ENCODE measurements at places on chromosomes 6 and 20. TPM values are rescaled to one million over a fixed set of nuclear protein-coding genes. Genes with fewer than 3 reads are reported as not detected.

DEF6 gene
- 1.7 TPM for total RNA-seq

RSPO3 gene
- total RNA-seq: 1.8 TPM

DNA sequence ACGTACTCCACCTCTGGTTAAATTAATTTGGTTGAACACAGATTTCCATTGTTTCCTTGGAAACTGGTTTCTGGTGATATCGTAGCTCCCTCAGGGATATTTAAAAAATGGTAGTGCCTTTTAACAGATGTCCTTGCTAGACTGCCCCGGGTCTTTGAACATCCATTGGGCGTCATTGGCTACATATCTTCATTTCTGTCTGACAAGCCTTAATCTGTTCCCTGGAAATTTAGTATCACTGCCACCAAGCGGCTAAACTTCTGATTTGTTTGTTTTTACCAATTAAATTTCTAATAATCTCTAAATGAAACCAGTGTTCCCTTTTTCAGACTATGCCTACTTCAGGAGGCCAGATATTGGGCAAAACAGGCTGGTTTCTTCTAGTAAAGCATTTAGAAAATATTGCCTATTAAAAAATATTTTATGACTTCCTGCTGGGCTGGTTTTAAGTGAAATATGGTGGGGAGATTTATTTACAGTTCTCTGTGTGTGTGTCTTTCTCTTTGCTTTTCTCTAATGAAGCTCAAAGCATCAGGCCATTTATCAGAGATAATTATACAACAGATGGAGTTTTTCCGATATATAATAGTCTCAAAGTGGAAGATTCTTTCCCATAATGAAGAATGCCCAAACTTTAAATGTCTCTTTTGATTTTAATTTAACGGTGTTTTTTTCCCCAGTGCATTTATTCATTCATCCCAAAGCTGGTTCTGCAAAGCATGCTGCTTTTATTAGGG, 249.5 kb downstream of the ZFAND3 start:
- no peak for DNase-seq

GUCA1A gene
- not detected for total RNA-seq

RAET1L gene
- total RNA-seq: not detected

GRCh38 chr20:64000906-64001305, 20.0 kb downstream of the PRPF6 start:
- no peak for DNase-seq

DNA sequence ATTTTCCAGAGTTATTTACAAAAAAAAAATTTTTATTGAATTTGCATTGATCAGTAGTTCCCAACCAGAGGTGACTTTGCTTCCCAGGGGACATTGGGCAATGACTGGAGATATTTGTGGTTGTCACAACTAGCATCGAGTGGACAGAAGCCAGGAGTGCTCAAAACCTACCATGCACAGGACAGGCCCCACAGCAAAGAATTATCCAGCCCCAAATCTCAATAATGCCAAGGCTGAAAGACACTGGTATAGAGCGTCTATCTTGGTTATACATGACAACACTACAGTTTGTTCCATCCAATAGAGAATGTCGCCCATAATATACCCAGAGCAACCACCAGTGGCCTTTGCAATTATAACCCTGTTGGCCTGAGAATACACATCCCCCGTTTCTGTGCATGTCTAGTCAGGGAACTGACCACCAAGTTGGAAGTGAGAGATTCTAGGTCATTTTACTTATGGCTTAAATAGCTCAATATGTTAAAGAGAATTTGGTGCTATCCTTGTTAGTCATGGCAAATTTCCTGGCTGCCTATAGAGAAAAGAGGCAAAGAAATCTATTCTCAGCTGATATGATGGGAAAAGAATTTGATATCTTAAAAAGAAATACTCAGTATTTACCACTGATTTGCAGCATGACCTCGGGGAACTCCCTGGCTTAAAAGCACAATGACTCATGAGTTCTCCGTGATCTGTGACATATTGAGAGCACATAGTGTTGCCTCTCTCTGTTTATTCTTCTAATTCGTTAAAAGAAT, 76.0 kb upstream of the ADTRP start:
- DNase-seq: no peak

DNA sequence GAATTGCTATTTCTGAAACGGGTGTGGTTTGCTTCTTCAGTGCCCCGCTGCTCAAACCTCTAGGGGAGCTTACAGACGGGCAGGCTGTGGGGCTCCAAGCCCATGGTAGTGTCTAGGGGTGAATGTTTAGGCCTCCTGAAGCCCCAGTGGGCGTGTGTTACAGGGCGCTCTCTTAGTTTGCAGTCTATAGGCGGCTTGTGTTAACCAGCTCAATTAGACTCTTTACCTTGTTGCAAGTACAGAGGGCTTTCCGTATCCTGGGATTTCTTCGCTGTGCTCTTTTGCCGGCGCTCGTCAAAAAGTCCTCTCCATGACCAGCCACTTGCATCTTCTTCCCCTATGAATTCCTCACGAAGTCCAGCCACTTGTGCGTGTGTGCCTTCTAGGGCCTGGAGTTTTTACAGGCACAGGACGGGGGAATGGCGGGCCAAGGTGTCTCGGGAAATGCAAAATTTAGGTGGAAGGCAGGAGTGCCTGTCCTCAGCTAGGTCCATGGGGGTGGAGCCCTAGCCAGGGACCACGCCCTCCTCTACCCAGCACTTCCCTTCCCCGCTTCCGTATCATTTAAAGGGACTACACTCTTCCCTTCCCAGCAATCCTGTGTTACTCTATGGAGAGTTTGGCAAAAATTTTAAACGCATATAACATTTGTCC, 94.5 kb downstream of the HTR1B start:
- peak; percentile 78 for DNase-seq

DNA sequence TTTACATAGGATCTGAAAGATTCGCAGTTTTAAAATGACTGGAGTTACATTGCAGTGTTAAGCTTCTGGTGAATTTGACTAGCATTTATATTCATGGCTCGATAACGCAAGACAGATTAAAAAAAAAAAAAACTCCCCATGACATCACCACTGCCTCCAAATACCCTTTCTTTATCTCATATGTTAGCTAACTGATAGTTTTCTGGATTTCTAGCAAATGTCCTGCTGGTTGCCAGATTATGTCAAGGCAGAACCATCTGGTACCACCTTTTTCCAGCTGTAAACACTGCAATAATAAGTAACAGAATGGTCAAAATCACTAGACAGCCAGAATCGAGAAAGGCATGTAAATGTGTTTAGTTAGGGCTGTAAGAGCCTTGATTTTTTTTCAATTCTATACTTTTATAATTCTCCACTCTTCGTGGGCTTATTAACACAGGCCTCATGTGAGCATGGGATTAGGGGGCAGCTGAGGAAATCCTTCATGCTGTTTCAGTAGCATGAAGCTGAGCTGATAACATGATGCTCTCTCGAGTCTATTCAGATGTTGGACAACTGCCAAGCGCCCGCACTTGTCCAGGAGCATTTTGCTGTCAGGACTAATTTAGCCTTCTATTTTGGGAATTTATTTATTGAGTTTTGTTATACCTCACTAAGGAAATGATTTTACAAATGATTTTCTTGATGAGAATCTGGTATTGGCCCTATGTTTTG, 166.0 kb upstream of the SCGN start:
- DNase-seq: no peak

DNA sequence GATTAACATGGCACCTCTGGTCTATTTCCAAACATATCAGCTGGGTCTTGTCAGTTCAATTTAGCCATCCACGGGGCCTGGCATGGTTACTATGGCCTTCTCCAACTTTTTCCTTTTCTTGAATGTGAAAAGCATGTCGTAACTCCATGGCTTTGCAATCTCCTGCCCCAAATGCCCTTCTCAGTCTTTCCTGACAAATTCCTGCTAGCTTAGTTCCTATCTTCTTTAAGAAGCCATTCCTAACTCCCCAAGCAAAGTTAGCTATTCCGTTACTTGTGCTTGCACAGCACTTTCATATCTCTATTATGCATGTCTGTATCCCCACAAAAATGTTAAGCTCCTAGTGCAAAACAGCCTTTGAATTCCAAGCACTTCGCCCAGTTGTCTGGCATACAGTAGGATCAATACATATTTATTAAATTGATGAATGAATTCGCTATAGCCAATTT, 105.6 kb downstream of the AIG1 start:
- DNase-seq: no peak

- no peak for DNase-seq
These were observed 626.6 kb upstream of the ADGRB3 start for GRCh38 chr6:68008445-68008844.

RIPPLY2 gene
- total RNA-seq: not detected

SLC35A1 gene
- total RNA-seq: 10.9 TPM

DNA sequence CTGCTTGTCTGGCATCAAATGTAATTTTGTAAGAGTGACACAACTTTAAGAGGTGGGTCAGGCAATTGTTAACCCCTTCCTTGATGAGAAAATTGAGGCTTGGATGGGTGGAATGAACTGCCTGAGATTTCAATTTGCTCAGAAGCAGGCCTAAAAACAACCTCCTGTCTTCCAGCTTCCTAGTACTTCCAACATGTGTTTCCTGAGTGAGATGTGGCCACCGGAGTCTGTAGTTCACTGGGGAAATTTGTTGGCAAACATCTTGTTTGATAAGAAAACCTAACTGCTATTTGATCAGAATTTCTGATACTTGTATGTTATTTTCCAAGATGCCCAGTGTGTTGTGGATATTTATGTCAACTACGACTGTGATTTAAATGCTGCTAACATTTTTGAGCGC, 51.3 kb downstream of the ARFGEF2 start:
- no peak for DNase-seq

DNA sequence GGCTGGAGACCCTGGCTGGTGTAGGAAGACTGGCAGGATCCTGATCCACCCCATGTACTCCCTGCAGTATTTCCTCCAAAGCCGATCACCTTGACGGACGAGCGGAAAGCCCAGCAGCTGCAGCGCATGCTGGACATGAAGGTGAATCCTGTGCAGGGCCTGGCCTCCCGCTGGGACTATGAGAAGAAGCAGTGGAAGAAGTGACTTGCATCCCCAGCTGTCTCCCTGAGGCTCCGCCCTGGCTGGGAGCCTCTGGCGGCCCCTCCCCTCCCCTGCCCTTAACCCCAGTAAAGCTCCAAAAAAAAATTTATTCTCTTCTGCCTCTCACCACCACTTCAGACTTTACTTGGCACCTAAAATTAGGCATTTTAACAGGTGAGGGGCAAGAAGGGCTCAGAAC, 7.0 kb downstream of the COX4I2 start:
- DNase-seq: no peak

DNA sequence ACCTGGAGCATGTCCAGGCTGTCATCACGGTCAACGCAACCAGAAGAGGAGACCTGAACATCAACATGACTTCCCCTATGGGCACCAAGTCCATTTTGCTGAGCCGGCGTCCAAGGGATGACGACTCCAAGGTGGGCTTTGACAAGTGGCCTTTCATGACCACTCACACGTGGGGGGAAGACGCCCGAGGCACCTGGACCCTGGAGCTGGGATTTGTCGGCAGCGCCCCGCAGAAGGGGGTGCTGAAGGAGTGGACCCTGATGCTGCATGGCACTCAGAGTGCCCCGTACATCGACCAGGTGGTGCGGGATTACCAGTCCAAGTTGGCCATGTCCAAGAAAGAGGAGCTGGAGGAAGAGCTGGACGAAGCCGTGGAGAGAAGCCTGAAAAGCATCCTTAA, 49.5 kb downstream of the BFSP1 start:
- DNase-seq: no peak

GRCh38 chr6:96164802-96165201, 149.0 kb downstream of the FUT9 start:
- no peak for DNase-seq

DNA sequence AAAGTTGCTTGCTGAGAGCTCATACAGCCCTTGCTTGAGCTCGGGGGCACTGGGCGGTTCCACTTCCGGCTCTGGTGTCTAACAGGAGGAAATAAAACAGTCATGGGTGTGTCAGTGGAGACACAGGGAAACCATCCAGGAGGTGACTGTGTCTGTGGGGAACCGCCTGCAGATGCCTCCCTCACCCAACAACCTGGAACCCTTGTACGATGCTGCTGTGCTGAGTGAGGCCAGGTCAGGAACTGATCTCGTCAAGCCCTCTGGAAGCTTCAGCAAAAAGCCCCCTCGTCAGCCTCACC, 15.5 kb downstream of the TXNDC5 start:
- no peak for DNase-seq

GRCh38 chr6:104506429-104506828, 353.3 kb downstream of the HACE1 start:
- no peak for DNase-seq

GRCh38 chr6:139161817-139162284, 27.0 kb downstream of the HECA start:
- DNase-seq: no peak

GRCh38 chr6:13947611-13948178, 22.9 kb downstream of the RNF182 start:
- no peak for DNase-seq

- DNase-seq: no peak
These were observed 13.2 kb upstream of the RSPH3 start for GRCh38 chr6:159013229-159013628.

SRMS gene
- total RNA-seq: not detected

DIDO1 gene
- total RNA-seq: 38.9 TPM

DNA sequence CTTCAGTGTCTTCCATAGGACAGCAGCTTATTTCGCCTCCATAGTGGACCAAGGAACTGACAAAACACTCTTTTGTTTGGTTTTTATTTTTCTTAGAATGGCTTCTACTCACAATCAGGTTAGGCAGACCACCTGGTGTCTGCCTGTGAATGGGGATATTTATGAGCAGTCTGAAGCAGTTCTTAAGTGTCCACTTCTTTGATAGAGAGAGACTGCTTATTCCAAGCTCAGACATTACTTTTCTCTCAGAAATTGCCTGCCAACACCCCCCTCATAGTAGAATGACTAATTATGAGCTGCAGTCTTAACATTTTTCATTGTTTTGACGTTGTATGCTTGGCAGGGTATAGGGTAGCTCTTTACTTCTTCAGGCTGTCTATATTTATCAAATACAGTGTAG, 174.7 kb downstream of the ZFAND3 start:
- no peak for DNase-seq

DNA sequence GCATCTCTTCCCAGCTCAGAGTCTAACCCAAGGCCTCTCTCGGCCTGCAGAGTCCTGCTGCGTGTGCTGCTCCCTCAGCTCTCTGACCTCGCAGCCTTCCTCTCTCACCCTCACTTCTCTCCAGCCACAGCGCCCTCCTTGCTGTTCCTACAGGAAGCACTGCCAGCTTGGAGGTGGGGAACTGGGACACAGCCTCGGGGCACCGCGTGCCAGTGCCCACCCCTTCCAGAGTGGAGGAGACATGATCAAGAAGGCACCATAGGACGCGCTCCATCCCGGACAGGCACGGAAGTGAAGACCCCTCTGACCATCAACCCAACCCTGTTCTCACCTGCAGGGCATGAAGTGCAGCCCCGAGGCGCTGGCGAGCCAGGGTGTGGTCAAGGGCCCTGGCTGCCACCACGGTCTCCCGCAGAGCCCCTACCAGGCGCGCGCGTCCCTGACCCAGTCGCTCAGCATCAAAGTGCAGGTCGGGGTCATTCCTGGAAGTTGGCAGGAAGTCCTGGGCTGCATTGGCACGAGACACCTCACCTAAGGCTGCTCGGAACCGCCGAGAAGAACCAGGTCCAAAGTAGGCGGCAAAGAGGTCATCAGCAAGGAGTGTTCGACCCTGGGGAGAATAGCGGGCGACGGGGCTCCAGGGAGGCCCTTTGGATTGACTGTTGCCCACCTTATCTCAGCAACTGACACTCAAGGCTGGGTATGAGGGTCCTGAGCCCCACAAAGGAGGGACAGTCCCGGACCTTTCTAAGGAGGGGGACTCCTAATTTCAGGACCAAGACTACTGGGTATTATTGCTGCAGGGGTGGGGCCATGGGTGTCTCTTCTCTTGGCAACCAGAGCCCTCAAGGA, 1.3 kb downstream of the VWA7 start:
- no peak for DNase-seq

GRCh38 chr20:25054096-25054820, 3.7 kb downstream of the ACSS1 start:
- DNase-seq: peak; percentile 70

GRCh38 chr6:15340775-15341174, 94.9 kb downstream of the JARID2 start:
- DNase-seq: no peak

RSPO4 gene
- total RNA-seq: not detected
